ENCODE measurements at places on chromosomes 4 and X.

GRCh38 chr4:120691536-120691935 is 231.0 kb downstream of the PRDM5 start:
- DNase-seq, result no peak

DNA sequence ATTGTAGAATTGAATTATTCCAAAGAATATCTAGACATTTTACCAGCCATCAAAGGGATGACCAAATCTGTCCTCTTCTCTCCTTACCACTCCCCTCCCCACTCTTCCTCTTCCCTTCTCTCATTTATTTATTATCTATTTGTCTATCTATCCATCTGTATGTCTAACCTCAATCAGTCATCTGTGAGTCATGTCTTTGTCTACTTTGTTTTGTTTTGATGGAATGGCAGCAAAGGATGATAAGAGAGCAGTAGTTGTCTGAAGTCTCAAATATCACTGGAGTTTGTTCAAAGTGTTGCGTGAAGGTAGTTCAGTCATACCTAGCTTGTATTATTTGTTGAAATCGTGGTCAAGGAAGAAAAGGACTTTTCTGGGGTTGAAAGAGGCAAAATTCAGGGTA is 34.7 kb upstream of the PGRMC2 start:
- DNase-seq, result no peak

- peak; percentile 47 for DNase-seq
Measured at GRCh38 chr4:168483811-168484210, 3.5 kb upstream of the DDX60L start.

- no peak for DNase-seq
Measured at GRCh38 chr4:81796790-81797528, 325.3 kb upstream of the RASGEF1B start.

DNA sequence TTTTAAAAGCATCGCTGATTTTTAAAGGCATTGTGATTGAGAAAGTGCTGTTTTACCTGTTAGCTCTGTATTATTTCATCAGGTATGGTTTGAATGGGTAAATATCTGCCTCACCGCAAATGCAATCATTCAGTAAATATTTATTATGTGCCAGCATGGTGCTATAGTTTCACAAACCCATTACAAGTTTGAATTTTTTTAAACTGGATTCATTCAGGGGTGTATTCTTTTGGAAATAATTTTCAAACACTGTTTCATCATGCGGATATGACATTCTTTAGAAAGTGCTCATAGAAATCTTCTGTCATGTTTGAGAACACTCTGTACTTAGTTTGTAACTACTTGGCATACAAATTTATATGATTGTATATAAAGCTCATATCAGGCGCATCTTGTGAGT is 37.2 kb downstream of the LIMCH1 start:
- DNase-seq, result no peak

GRCh38 chrX:110432906-110433215 is 74.2 kb downstream of the RTL9 start:
- no peak for DNase-seq

GRCh38 chr4:147136310-147136709 is 190.6 kb upstream of the TTC29 start:
- no peak for DNase-seq

DNA sequence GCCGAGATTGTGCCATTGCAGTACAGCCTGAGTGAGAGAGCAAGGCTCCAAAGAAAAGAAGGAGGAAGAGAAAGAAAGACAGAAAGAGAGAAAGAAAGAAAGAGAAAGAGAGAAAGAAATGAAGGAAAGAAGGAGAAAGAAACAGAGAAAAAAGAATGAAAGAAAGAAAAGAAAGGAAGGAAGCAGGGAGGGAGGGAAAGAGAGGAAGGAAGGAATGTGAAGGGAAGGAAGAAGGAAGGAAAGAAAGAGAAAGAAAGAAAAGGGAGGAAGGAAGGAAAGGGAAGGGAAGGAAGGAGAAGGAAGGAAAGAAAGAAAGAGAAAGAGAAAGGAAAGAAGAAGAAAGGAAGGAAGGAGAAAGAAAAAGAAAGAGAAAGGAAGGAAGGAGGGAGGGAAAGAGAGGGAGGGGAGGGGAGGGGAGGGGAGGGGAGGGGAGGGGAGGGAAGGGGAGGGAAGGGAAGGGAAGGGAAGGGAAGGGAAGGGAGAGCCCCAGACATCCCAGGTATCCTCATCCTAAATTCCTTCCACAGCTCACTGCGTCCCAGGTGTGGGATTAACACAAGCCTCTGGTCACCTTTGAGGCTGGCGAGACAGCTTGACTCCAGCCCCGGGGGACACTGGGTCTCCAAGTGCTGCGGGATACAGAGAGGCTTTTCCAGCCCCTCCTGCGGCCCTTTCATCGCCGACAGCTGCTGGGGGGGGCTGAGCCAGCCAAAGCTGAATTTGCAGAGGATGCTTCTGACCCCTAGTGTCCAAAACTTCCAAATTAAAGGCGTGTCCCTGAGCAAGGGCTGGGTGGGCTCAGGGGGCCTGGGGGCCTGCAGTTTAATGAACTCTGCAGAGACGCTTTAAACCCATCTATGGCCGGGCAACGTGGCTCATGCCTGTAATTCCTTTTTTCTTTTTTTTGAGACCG is 24.2 kb upstream of the CSF2RA start:
- no peak for DNase-seq

- no peak for DNase-seq
Measured at GRCh38 chr4:10694151-10694827, 9.7 kb upstream of the CLNK start.

DNA sequence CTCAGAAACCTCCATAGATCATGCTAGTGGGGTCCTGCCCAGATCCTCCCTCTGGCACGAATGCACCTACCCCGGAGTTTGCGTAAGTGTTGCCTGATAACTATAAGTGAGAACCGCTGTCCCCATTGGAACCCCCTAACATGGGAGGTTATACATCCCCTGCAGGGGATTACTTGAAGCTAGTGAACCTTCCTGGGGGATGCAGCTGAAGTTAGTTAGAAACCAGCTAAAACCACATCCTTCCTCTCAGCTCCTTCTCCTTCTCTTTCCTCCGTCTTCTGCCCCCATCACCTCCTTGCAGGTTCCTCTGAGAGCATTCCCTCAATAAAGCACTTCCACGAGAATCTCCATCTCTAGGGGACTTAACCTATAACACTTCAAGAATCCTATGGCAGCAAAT is 95.0 kb downstream of the ZNF827 start:
- DNase-seq, result no peak

DNA sequence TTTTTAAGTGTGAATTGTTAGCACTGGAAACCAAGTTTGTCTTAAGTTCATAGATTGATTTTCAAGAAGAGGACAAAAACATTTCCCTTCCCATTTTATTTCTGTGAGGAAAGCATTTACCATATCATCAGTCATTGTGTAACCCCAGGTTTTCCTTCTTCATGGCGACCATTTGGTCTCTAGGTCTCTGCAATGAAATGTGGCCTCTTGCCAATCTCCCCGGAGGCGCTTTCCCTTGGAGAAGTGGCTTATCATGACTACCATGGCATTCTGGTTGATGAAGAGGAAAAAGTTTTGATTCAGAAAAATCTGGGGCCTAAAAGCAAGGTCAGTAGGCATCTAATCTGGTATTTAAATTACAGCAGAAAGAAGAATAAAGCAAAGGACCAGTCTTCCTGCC is 54.4 kb downstream of the ADD1 start:
- no peak for DNase-seq

DNA sequence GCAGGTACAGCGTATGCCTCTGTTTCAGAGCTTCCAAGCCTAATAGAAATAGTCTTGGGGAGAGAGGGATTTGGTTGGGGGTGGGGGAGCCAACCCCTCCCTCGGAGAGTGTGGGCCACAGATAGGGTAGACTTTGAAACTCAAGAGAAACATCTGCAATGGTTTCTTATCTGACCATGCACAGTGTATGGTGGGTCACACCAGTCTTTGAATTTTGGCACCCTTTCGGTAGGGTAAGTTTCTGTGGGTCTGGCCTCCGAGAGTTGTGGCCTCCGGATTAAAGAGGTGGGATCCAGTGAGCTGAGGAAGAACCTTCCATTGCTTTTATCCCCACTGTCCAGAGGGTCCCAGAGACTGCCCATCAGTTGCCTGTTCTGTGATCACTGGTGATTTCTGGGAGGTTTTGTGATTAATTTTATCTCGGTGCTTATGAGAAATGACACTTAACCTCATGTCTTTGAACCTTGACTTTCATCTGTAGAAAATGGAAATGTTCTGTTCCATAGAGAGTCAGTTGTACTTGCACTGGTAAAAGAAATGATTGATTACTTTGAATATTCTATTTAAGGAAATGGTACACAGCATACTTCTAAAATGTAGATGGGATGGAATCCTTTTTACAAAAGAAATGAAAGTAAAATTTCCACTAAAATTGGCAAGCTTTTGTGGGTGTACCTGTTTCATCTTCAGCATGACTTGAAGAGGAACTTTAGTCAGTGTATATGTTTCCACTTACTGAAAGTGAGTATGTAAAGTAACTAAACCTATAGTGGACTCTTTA is 62.7 kb downstream of the TMEM131L start:
- DNase-seq, result no peak

DNA sequence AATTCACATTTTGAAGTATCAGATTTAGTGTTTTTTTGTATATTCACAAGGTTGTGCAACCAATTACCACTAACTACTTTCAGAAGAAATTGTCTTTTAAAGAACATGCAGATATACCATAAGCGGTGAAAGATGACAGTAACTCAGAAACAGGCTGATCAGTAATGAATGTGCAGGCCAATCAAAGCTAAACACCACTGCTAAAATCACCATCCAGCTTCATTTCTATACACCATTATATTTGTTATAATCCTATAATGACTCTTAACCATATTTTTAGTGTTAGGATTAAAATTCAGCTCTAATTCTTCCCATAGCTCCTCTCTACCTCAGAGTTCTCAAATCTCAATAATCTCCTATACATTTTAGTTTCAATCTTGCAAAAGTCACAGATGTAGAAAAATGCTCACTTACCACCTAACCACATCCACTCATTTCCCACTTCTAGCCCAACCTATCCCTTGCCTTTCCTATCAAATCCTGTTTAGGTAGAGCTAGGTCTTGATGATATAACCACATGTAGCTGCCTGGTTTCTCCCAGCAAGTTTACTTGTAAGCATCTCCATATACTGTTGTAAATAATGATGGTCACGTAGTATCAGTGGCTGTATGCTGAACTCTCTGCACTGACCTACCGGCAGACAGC is 16.6 kb downstream of the COQ2 start:
- DNase-seq, result no peak

DNA sequence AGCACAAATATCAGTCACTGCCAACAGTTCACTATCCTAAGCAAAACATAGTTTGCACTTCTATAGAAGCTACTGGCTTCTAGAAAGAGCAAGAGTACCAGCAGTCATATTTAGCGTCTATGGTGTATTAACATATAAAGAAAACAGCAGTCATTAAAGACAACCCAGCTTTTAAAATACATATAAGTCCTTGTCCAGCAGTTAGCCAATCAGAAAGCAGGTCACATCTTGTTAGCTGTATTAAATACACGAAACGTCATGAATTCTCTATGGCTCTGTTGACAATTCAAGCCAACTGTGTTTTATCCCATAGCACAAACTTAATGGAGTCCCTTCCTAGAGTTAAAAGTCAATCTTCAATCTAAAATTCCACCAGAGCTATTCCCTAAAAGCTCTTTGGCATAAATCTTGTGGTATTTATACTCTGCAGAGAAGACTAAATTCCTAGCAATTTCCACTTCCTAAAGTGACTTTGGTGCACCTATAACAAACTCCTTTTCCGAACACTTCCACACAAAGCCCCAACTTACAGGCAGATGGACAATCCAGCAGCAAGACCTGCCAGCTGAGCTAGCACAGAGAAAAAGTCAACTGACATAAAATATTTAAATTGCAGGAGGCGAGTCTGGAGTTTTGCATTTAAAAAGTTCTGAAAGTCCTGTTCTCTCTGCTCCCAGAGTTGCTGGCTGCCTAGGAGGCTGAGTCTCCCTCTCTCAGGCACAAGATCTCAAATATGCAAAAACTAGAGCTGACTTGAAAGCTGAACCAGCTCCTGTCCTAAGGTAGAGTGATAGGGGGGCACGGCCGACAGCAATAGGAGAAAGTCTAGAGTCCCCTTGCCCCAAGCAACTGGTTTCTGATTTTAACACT is 1.3 kb downstream of the LDB2 start:
- peak; percentile 30 for DNase-seq

GRCh38 chrX:154298312-154298711 is 2.7 kb downstream of the TKTL1 start:
- no peak for DNase-seq

GRCh38 chr4:6423575-6423974 is 48.8 kb downstream of the PPP2R2C start:
- no peak for DNase-seq

DNA sequence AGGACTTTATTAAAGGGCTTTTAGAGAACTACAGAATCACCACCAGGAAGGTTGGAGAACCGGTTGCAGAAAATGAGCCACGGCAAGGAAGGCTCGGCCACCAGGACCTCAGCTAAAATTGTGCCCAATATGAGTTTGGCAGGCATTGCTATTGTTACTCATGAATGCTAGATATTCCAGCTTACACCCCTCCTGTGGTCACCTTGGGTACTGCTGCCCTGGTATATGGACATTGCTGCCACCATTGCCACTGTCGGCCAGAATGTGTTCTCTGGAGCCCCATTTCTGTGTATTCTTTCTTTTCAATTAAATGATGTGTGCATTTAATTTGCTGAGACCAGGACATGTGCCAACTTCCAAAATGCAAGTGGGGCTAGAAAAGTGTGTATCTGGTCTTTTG is 626.7 kb upstream of the BOD1L1 start:
- no peak for DNase-seq

DNA sequence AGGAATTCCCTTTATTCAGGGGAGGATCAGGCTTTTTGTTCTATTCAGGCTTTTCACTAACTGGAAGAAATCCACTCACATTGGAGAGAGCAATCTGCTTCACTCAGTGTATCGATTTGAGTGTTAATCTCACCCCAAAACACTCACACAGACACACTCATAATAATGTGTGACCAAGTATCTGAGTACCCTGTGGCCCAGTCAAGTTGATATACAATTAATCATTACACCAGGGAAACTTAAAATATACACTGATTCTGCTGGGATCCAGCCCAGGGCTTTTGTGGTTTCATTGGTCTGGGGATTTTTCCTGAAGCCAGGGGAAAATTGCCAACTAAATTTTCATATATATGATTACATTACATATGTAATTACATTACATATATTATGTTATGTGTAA is 44.0 kb upstream of the GATB start:
- DNase-seq, result no peak

DNA sequence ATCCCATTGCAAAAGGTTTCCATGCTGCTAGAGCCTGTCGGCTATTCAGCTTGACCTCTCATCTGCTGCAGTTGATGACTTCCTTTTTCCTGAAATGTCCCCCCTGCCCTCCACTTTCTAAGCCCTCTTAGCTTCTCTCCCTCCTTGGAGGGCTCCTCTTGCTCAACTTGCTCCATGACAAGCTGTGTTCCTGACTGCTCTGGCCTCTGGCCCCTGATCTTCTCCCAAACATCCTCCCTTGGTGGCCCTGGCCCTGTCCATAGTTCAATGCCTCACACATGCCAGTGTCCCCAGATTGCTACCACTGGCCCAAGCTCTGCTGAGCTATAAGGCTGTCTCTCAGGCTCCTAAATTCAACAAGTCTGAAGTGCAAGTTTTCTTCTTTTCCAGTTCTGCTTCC is 29.6 kb downstream of the RASL11B start:
- no peak for DNase-seq

Data from fibroblast of skin of left biceps (primary cell).